NCI-H526 (cell line): ENCODE measurements at places on chromosomes 5 and 9.

DNA sequence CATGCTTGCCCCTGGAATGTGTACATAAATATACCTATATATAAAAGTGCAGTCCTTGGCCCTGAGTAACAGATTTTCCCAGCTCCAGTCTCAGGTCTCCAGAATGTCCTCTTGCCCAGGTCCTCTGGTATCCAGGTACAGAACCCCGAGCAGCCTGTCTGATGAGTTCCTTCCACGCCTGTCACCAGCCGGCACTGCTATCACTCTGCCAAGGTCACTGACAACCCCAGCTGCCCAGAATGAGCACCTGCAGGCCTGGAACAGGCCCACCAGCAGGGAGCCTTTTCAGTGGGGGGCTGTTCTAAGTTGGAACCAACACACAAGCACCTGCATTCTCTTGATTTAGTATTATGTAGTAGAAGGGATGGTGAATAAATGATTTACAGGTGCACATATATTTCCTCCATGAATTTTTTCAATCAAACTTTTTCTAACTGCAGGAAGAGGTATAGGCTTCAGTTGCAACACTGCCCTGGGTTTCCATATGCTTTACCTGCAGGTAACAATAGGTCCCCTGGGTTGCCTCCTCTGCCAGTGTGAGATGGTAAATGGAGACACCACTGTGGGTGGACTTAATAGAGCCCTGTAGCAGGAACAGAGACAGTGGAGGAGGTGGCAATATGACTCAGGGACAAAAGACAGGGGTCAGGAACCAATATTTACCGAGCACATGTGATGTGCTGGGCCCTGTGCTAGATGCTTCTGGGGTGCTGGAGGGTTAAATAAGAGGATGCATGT is 291.9 kb downstream of the SPOCK1 start:
- DNase-seq: no peak

- no peak for DNase-seq
Observed at GRCh38 chr9:111712369-111712768, 51.0 kb downstream of the GNG10 start.

- peak; percentile 65 for DNase-seq
Observed at GRCh38 chr5:191036-191948, at the start of gene LRRC14B. Gene LRRC14B, plus strand, starts transcription at chr5:191495. Its CDS starts 44 bp downstream, at chr5:191539.

DNA sequence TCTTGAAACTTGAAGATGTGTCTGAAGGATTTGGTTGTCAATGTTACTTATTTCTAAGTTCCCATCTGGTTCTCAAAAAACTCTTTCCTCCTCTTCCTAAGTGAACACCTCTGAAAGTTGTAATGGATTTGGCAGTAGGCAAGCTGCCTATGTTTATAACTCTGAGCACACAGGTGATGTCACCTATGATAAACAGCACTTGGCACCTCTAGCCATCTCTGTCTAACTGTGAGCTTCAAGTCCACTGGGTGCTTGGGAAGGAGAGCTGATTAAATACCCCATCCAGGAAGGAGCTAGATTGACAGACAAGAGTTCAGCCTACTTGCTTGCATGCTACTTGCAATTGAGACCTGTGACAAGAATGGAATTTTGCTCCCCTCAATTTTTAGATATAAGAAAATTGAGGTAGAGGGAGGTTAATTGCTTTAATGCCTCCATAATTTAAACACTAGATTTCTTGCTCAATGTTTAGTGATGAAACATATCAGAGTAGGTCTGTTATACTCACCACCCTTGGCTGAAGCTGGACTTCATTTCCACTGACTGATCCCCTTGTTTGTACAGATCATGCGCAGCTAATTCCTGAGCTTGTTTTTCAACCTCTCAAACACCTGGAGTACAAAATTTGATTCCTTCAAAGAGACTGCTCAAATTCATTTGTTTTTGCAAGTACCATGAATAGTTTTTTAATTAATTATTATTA is 49.9 kb downstream of the PDE4D start:
- no peak for DNase-seq

DNA sequence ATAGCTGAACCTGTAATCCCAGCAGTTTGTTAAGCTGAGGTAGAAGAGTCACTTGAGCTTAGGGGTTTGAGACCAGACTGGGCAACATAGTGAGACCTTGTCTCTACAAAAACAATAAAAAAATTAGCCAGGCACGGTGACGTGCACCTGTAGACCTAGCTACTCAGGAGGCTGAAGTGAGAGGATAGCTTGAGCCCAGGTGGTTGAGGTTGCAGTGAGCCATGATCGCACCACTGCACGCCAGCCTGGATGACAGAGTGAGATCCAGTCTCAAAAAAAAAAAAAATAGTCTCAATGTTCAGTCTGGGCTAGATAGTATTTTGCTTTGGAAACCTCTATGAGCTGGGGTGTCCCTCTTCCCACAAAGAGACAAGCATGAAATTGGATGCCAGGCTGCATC is 51.9 kb upstream of the IQGAP2 start:
- no peak for DNase-seq

DNA sequence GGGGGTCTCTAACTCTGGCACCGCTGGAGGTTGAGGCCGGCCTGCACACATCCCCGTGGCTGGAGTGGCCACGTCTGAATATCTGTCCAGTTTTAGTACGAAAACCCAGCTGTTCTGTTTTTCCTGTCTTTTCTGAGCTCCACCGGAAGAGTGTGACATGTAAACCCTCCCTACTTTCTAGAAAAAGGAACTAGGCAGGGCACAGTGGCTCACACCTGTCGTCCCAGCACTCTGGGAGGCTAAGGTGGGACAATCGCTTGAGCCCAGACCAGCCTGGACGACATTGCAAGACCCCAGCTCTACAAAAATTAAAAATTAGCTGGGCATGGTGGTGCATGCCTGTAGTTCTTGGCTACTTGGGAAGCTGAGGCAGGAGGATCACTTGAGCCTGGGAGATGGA is 8.2 kb upstream of the PHYKPL start:
- no peak for DNase-seq

- no peak for DNase-seq
Observed at GRCh38 chr9:78510035-78510434, 213.1 kb downstream of the PSAT1 start.
